ENCODE measurements at places on chromosomes 12 and 14.

DNA sequence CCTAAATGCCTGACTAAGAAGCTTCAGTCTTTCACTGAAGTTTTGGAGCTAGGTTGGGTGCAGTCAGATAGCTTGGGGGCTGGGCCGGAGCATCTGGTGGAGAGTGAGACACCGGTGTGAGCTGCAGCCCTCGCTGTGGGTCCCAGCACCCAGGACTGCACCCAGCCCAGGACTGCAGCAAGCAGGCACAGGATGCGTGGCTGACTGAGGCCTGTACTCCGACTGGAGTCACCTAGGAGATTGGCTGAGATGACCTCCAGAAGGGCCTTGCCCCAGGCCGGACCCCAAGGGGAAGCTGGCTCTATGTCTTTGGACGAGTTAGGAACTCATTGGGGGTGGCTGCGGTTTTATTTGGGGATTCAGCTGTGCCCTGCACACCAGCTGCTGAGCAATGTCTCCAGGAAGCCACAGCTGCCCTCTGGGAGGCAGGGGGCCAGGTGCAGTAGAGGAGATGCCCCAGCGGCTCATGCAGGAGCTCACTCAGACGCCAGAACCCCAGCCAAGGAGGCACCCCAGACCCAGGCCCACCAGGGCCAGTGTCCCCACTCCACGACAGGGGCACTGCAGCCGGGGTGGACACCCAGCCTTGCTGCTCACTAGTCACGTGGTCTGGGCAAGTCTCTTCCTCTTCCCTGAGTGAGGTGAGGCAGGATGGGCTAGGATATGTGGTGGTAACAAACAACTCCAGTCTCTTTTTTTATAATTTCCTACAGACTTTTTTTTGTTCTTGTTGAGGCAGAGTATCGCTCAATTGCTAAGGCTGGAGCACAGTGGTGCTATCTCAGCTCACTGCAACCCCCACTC, 31.8 kb upstream of the RCOR1 start:
- DNase-seq: no peak

DNA sequence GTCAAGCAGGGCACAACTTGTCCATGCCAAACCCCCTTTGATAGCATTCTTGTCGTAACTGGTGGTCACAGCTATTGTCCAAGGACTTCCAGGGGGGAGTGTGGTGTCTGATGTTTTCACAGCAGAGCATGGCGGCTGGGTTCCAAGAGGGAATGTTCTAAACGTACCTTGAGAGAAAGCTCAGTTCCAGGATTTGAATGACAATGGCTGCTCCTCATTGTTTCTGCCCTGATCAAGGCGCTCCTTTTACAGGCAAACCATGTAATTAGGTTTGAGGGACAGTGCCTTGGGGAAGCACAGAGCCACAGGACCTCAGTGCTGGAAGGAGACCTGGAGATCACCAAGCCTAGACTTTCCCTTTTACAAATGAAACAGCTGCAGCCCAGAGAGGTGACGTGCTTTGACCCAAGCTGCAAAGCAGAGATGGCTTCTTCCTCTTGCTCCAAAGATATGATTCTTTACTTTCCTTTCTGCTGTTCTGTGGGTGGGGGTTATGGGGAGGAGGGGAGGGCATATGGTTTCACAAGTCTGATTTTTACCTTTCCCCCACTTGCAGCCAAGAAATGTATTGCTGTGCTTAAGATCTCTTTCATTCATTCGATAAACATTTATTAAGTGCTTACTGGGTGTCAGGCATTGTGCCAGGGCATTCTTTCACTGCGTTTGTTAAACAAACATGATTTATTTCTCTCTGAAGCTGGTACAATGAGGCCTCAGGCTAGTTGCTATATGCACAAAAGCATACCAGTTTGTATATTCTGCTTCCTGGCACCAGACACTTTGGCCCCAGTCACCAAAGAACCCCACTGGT, 172.8 kb downstream of the KTN1 start:
- no peak for DNase-seq

GRCh38 chr12:10285919-10286318, 21.8 kb upstream of the KLRD1 start:
- no peak for DNase-seq

GRCh38 chr14:50237427-50237826, 6.0 kb upstream of the SOS2 start:
- DNase-seq: no peak

- no peak for DNase-seq
Observed at GRCh38 chr14:74434294-74434693, 8.3 kb upstream of the SYNDIG1L start.

DNA sequence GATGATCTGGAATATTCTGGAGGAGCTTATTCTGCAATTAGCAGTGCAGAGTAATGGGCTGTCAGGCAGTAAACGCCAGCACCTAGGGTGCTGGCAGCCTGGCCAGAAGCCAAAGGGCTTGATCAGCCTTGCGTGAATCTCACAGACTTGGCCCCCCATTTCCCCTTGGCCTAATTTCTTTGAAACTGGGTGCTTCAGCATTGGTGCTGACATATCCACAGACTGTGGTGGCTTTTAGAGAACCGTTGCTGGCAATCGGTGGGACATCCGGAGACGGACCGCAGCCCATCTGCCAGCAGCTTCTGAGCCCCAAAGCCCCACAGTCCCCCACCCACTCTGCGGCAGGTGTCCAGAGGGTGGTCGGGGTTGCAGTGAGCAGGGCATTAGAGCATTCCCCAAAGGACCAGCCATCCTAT, 157.1 kb downstream of the CALM1 start:
- no peak for DNase-seq

DNA sequence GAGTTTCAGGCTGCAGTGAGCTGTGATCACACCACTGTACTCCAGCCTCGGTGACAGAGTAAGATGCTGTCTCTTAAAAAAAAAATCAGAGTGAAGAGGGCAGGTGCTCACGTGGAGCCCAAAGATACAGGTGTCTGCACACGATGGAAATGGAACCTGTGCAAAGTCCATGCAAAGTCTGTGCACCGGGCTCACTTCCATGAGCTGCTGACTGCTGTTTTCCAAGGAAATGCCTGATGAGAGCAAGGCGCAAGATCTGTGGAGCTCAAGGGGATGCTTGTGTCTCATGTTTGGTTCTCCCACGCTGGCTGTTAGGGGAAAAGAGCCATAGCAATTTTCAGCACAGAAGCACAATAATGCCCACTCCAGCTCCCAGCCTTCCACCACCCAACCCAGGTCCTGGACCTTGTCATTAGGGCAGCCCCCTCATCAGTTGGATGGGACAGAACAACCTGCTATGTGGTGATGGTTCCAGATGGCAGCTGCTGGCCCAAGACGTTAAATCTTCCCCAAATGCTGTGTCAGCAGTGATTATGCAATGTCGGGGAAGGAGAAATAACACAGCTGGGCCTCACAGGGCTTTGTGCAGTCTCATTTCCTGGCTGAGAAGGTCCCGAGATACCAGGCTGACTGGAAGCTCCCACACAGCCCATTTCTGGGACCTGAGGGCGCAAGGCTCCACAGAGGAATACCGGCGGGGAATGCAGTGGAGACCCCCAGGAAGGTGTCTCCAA, 27.9 kb upstream of the DICER1 start:
- no peak for DNase-seq

- no peak for DNase-seq
Observed at GRCh38 chr12:50799908-50800307, 36.0 kb downstream of the ATF1 start.

- DNase-seq: no peak
Observed at GRCh38 chr14:86625637-86626036, 1095.7 kb downstream of the FLRT2 start.

DNA sequence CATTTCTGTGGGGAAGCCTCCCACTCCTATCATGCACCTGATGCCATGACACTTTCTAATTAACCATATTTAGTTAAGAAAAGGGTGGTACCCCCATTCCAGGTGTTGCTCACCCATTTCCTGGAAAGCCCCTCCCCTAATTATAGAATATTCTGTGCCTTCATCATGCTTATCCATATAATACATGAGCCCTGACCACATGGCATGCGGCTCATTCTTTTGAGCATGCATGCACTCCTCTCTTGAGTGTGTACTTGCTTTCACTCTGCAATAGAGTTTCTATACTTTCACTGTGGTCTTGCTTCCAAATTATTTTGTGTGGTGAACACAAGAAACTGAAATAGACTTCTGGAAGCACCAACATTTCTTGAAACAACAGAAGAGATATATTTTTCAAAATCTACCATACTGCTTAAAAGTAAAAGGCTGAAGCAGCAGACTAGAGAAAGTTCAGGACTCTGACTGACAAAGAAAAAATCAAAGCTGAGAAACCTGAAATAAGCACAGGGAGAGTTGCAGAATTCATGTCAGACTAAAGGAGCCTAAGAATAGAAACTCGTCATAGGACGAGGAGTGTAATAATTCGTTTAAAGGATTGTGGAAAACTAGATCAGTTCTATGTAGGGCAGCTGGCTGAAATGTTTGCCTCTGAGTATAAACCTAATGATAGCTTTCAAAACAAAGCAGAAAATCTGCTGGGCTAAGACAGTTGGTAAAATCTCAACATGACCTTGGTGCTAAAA, 144.8 kb downstream of the KITLG start:
- DNase-seq: no peak

- DNase-seq: no peak
Observed at GRCh38 chr14:53601409-53601808, 355.2 kb downstream of the BMP4 start.

GRCh38 chr12:43653917-43654316, 101.9 kb upstream of the ADAMTS20 start:
- no peak for DNase-seq

- no peak for DNase-seq
Observed at GRCh38 chr12:111451232-111451631, 45.5 kb downstream of the SH2B3 start.

DNA sequence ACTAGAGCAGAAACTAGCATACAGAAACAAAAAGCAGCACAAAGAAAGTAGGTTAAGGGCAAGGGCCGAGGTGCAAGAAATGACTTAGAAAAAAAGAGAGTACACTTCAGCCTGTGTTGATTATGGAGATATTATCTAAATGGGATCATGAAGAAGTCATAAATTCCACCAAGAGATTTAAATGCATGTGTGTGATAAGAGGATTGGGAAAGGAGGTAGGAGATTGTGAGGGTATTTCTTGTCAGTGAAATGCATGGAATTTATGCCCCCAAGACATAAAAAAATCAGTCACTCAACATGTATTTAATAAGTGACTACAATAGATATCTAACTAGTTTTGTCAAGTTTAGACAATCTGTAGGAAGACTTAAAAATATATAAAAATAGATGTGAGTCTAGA, 976.2 kb upstream of the LRFN5 start:
- DNase-seq: no peak

- DNase-seq: no peak
Observed at GRCh38 chr12:15700595-15700994, 88.6 kb downstream of the EPS8 start.

- DNase-seq: no peak
Observed at GRCh38 chr12:12583510-12584178, 21.0 kb upstream of the DUSP16 start.

- DNase-seq: no peak
Observed at GRCh38 chr14:23895480-23895879, 58.1 kb upstream of the DHRS4 start.

- no peak for DNase-seq
Observed at GRCh38 chr14:68264260-68264569, 444.6 kb downstream of the RAD51B start.

GRCh38 chr14:99535448-99535847, 54.2 kb downstream of the CCNK start:
- no peak for DNase-seq

DNA sequence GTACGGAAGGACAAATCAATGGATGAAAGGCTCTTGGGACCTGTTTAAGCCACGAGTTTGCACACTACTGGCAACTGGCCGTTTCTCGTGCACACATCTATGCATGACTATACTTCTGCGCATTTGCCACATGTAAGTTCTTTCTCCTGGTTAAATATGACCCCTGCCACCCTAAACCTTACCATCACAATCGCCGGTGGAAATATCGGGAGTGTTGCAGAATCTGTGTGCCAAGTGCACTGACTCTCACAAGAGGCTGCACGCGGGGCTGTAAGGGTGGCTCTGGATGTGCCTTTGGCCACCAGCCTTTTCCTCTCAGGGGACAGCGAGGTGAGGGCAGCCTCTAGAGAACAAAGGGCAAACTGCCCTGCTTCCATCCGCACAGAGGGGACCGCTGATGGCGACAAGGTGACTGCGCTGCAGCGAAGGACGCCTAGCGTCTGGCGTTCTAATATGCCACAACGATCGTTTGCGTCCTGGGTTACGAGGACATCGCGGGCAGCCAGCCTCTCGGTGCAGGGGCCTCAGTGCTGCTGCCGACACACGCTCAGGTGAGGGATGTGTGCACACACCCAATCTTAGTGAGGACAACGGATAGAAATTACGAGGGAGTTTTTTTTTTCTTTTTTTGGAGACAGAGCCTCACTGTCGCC, 232.2 kb downstream of the PCNX1 start:
- no peak for DNase-seq

GRCh38 chr14:65604936-65605335, 192.4 kb downstream of the FUT8 start:
- DNase-seq: no peak

- DNase-seq: no peak
Observed at GRCh38 chr12:123030686-123031085, 50.2 kb downstream of the ARL6IP4 start.

DNA sequence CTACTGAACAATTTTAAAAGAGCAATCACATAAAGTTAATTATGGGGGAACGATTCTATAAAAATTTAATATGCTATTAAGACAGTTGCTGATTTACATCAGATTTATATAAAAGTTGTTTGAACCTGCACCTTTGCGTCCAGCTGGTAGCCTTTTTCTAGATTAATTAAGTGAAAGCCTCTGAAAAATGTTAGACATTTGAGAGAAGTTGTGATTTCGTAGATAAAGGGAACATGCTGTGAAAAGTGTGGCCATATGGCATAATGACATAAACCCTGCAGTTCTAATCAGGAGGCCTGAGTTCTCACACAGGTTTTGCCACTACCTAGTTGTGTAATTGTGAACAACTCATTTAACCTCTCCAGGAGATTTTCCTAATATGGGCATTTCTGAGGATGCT, 187.2 kb downstream of the TMTC2 start:
- DNase-seq: no peak

DNA sequence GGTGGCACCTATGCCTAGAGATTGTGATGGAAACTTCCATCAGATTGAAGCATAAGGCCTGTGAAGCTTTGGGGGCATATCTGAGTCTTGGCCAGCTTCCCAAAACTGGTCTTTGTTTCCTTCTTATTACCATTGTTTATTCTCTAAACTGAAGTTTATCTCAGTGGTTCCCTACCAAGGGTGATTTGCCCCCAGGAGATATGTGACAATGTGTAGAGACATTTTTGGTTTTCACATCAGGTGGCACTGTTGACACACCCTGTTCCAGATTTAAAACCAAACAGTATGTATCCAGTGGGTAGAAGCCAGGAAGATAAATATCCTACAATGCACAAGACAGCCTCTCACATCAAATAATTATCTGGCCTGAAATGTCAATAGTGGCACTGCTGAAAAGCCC, 22.1 kb downstream of the RASSF9 start:
- no peak for DNase-seq

- no peak for DNase-seq
Observed at GRCh38 chr14:26415618-26416123, 182.2 kb downstream of the NOVA1 start.

GRCh38 chr12:105744371-105745058, 394.2 kb downstream of the NUAK1 start:
- no peak for DNase-seq

All from stimulated activated CD4-positive, alpha-beta T cell treated with anti-CD3 and anti-CD28 coated beads, TNF-alpha, amount 100 ng/mL, for 48 hours (primary cell).